ENCODE measurements at places on chromosomes 3 and 15.

GRCh38 chr3:172598904-172599303, 75.7 kb upstream of the TNFSF10 start:
- no peak for DNase-seq

- DNase-seq: no peak
Observed at GRCh38 chr3:187136337-187136736, 3.0 kb downstream of the RPL39L start.

GRCh38 chr3:184389384-184389783, 9.5 kb downstream of the CHRD start:
- no peak for DNase-seq

DNA sequence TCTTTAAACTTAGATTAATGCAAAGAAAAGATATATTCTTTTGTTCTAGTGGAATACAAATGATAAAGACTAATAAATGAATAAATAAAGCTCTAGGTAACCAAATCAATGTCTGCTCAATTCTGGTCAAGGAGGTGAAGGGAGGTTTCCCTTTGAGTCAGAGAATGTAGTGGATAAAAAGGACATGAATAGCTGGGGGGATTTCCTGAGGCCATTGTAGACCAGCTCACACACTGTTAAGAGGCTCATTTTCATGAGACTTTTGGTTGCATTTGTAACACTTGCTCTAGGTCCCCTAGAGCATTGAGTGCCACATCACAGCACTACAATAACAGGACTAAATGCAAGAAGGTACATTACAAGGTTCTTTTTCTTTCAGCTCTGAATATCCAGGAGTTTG, 170.7 kb downstream of the TIGIT start:
- DNase-seq: no peak

GRCh38 chr3:120649830-120650233, 32.2 kb downstream of the HGD start:
- DNase-seq: no peak

DNA sequence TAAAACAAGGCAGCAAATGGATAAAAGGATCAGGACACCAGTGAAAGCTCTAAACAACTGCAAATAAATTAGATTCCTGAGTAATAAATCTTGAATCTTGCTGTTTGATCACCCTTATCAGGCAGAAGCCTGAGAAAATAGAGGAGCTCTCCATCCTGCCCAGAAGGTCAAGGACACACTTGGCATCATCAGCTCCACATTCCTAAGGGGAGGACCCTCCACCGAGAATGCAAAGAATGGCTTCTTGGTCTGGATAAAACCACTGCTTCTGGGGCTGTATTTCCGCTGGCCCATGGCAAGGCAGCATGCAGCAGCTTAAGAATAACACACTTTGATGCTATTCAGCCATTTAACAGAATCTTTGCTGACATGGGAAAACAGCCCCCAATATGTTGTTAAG, 108.9 kb upstream of the TSC22D2 start:
- no peak for DNase-seq

DNA sequence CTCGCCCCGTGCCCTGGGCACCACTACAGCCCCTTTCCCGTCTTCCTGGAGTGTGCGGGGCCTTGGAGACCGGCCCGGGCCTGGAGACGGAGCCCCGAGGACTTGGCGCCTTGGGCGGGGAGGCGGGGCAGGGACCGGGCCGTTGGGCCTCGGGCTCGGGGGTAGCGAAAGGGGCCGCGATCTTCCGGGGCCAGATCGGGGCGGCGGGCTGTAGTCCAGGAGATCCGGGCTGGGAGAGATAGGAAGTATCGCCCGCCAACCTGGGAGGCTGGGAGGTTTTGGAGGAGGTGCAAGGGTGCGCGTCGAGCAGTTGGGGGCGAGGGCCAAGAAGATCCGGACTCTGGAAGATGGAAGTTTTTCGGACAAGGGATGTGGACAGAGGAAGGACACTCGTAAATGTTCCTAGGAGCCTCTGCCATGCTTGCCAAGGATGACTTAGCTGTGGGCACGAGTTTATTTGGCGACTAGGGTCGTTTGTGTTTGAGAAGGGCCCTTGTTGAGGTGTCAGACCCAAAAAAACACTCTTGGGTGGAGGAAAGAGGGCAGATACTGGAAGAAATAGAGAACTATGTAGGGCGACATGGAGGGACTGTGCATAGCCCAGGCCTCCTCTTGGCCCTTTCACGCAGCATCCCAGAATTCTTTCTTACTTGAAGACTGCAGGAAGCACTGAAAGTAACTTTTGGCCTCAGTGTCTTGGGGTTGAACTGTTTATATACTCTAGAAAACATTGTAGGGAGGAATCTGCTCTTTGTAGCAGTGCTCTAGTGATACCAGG, 712 bp downstream of the RTF1 start:
- DNase-seq: peak; percentile 15

GRCh38 chr3:127961963-127962362, 46.9 kb downstream of the KBTBD12 start:
- no peak for DNase-seq

- no peak for DNase-seq
Observed at GRCh38 chr3:187823746-187824145, 78.5 kb upstream of the BCL6 start.

GRCh38 chr3:135760581-135760980, 204.9 kb upstream of the PPP2R3A start:
- DNase-seq: no peak

DNA sequence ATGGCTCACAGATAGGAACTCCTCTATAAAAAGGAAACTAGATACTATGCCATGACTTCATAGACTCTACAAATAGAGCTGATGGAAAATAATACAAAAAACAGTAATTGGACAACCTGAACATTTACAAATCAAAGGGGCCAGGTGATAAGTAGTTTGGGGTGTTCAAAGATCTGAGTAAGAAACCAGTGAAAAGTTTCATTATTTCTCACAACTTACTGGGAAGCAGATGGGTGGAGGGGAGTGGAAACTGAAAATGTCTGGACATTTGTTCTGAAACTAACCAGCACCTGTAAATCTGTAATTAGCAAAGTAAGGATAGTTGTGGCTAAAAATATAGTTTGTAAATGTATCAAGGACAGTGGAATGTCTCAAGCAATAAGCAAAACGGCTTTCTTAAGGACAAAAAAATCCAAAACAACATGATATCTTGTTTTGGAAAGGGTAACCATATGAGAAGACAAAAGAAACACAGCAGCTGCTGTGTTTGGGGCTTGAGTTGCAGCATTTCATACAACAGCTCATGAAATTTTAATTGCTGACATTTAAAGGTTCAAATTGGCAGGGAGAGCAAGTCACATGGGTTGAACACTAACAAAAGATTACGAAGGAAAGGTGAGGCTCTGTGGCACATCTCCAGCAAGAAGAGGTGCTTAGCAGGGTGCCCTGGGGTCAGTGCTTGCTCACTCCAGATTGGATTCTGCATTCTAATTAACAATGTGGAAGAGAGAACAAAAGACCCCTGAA, 26.8 kb upstream of the THBS1 start:
- no peak for DNase-seq

Data from activated T-helper 9 cell treated with anti-CD3 and anti-CD28 coated beads, Interleukin-2, amount 50 U/mL, for 16 hours (primary cell).